ENCODE measurements at places on chromosomes 5 and 9.
A peak's percentile ranks its signal among the peaks of the same experiment; 100 is the strongest.

- no peak for DNase-seq
These were observed 6.8 kb upstream of the NTNG2 start for GRCh38 chr9:132154863-132155567.

DNA sequence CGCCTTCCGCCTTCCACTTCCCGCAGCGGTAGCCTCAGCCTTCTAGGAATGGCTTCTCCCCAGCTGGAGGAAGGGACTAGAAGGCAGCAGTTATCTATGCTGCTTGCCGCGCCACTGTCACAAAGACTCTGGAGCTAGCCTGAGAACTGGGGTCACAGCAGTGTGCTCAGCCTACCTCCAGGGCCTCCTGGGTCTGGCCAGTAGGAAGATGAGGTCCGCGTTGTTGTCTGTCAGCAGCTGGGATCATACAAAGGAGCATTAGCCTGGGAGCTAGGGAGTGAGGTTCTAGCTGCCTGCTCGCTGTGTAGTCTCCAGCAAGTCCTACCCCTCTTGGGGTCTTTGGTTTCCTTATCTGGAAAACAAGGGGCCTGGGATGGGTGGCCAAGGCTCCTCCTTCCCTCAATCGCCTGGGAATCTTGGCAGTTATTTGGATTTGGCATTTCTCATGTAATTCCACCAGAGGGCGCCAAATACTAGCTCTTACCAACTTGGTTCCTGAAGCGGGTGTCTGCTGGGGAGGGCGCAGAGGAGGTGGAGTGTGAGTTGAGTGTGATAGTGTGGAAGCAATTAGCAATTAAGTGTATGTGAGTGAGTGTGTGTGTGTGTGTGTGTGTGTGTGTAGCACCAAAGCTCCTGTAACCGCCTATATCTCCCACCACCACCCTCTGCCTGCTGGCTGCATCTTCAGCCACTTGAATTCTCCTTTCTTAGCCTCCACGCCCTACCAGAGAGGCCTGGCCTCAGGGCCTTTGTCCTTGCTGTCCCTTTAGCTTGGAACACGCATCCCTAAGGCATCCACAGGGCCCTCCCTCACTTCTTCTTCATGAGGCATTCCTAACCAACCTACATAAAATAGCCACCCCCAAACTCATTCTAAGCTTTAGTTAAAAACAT lies 97.1 kb downstream of the ENTREP1 start:
- DNase-seq, result no peak

DNA sequence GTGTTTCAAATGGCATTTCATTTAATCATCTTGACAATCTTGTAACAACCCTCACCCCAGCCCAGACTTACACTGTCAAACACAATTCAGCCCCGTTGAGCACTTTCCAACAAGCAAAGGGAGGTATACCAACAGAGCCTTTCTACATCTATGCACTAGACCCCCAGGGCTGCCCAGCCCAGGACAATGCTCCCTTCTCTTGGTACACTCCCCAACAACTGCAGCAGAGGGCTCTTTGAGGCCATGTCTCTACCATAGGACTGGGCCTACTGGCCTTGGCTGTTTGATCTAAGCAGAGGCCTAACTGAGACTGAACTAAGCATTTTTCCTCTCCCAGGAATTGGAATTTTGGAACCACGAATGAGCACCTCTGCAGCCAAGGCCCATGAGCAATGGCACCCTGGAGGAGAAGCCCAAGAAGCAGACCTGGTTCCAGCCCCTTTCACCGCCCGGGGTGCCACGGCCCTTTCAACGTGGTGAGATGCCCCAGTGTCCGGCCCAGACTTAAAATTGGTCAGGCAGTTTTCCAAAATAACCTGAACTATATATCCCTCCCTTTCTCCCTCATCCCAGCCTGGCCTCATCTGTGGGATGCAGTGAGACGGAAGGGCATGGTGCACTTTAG lies 43.6 kb downstream of the B4GALT1 start:
- DNase-seq, result no peak

GRCh38 chr9:133478851-133479711 lies at the start of gene SLC2A6:
Gene SLC2A6, minus strand, starts transcription at chr9:133479099. Its CDS starts 40 bp downstream, at chr9:133479059.
- DNase-seq, result peak; percentile 64

GRCh38 chr5:136028782-136029742 lies at the start of gene TGFBI:
Gene TGFBI, plus strand, starts transcription at chr5:136028988. Its CDS starts 68 bp downstream, at chr5:136029056.
- no peak for DNase-seq

DNA sequence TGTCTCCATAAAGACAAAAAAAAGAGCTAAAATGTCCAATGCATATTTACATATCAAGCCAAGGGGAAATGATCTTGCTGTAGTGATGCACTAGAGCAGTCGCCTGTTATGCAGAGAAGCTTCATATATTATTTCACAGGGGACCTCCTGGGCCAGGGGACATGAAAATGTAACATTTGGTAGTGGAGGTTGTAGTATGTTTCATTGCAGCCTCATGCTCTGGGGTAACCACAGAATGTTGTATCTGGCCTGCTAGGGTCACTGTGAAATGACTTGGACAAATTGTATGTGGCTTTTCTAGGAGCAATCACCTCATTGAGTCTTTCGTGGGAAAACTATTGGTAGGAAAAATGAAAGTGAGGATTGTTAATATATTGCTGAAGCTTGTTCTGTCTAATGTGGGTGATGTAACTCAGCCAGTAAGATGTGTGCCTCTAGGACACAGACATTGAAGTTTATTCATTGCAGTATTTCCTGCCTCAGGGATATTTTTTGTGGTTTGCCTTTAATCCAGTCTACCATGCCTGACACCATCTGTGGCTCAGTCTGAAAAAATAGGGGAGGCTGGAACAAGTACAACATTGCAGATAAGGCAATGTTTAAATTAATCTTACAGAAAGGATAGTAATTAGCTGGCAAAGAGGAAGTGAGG lies 430.8 kb upstream of the TNC start:
- DNase-seq, result no peak

All from stimulated activated CD4-positive, alpha-beta T cell treated with anti-CD3 and anti-CD28 coated beads, TNF-alpha, amount 100 ng/mL, for 4 hours (primary cell).